ENCODE measurements at places on chromosomes 6 and 20.

- DNase-seq: no peak
Observed at GRCh38 chr6:88982720-88983119, 19.3 kb upstream of the RNGTT start.

- peak; percentile 71 for DNase-seq
Observed at GRCh38 chr20:36808317-36809257, 35.0 kb upstream of the DSN1 start.

GRCh38 chr20:34215711-34216381 is 25.4 kb upstream of the ASIP start:
- peak; percentile 50 for DNase-seq

DNA sequence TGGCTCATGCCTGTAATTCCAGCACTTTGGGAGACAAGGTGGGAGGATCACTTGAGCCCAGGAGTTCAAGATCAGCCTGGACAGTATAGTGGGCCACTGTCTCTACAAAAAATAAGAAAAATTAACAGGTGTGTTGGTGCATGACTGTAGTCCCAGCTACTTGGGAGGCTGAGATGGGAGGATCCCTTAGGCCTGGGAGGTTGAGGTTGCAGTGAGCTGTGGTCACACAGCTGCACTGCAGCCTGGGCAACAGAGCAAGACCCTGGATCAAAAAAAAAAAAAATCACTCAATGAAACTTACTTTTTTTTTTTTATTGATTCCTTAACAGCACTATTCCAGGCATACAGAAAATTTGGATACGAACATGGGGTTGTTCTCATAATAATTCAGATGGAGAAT is 14.0 kb downstream of the CDKAL1 start:
- no peak for DNase-seq

GRCh38 chr20:3092611-3093379 is 8.3 kb upstream of the AVP start:
- peak; percentile 47 for DNase-seq

- no peak for DNase-seq
Observed at GRCh38 chr20:3902446-3902845, 13.3 kb downstream of the PANK2 start.

DNA sequence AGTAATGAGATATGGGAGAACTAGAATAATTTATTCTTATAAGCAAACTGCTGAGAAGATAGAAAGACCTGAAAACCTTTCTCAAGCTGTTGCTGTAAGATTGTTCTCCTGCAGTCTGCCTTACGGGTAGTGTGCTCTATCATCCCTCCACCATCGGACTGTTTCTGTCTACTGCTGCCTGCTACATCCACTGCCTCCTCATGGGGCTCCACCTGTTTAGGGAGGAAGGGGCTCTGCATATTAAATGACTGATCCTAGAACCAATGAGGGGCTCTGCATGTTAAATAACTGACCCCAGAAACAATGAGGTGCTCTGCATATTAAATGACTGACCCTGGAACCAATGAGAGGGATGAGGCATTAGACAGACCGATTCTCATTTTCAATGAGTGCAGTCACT is 654.6 kb downstream of the KIF16B start:
- no peak for DNase-seq

- DNase-seq: no peak
Observed at GRCh38 chr20:44154521-44155001, 32.4 kb downstream of the JPH2 start.

DNA sequence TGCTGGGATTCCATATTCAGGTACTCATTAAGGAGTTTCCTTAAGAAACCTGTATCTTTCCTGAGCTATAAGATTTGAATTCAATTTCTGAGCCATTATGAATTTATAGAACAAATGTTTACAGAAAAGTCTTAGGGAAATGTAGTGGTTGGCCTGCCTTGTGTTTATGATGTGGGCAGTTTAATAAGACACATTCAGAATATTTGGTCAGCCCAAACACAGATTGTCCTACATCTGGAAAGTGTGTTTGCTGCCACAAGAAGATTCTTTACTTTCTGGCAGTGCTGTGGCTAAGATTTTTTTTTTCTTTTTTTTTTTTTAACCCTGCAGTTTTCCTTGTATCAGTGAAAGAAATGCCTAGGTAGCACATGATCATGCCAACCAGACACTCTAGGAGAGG is 15.2 kb downstream of the TBX18 start:
- DNase-seq: no peak

DNA sequence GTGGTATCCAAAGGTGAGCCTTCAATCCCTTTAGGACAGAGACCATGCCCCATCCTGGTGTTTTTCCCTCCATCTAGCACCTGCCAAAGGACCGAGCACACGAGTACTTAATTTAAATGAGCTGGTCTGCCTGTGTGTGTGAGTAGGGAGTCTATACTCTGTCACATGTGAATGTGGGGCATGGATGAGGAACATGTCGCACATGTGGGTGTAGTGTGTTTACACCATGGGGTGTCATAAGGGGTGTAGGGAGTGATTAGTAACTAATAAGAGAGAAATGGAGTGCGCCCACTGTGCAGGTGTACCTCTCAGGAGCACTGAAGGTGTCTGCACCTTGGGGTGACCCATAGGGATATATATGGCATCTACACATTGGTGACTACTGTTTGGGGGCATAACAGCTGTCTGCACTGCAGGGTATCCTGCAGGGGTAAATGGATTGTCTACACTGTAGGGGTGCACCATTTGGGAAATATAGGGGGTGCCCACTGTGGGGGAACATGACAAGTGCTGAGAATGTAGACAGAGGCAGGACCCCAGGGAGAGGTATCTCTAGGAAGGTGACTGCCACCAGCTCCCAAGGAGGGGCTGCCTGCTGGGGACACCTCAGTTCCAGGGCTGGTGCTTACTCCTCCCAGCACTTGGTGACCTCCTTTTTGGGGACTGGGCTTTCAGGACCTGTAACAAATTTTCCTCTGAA is 53.5 kb downstream of the EBF4 start:
- DNase-seq: no peak

DNA sequence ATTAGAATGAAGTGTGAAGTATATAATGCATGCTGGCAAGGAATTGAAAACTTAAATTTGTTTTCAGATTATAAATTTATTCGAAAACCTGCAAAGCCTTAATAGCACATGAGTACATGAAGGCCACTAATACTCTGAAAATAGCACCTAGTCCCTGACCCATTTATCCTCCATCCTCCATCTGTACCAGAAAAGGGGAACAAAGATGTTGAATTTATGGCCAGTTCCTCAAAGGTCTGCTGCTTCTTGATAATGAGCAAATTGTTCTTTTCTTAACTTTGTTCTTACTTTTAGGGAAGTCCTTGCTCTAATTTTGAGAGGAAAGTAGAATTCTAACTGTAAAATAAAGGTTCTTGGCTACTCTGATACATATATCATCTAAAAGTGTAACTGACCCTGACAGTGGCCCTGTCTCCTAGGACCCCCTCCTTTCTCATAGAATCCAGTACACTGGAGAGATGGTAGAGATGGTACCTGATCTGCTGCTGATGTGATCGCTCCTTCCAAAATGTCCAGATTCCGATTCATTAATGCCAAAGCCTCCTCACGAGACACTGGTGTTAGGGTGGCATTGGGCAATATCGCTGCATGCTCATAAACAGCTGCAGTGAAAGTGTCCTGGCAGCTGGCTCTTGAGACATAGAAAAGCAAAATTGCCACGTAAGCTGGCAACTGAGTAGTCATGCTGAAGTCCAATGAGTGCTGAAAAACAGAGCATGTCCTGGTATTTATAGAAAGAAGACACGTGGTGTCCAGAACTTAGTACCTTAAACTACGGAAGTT is at the start of gene VNN1:
Gene VNN1 (minus strand): TSS at position 704 of the 783 bp plus-strand sequence. CDS start 20 bp downstream, at position 684.
- no peak for DNase-seq

- no peak for DNase-seq
Observed at GRCh38 chr20:48158014-48158413, 372.7 kb upstream of the SULF2 start.

DNA sequence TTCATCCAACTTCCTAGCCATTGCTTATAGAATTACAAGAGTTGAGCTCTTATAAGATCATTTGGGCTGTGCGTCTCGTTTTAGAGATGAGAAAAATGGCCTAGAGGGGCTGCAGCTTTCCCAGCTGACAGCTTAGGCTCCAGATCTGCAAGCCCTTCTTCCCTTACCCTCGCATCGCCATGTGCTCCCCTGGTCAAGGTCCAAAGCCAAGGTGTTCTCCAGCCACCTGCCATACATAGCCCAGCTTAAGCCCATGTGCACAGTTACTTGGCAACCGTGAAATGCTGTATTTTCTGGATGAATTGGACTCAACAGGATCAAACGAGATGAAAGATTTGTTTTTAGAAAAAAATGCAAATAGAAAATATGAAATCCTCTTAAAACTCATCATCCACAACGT is 7.9 kb downstream of the MAP3K4 start:
- no peak for DNase-seq
